ENCODE measurements at places on chromosomes 4 and X.

DNA sequence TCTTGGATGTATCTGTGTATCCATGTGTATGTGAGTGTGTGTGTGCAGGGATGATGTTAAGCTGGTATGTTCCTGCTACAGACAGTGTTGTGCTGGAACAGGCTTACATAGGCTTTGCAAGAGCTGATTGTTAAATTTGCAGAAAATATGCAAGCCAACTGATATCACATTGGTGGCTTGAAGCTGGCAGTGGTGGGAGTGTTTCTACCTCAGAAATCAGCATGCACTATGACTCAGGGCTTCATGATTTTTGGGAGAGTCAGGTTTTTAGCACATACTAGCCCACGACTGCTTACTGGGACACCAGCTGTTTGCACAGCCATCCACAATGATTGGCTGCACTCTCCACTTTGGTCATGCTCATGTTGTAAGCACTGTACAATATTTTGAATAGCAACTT, 261.8 kb downstream of the DHX15 start:
- no peak for DNase-seq

DNA sequence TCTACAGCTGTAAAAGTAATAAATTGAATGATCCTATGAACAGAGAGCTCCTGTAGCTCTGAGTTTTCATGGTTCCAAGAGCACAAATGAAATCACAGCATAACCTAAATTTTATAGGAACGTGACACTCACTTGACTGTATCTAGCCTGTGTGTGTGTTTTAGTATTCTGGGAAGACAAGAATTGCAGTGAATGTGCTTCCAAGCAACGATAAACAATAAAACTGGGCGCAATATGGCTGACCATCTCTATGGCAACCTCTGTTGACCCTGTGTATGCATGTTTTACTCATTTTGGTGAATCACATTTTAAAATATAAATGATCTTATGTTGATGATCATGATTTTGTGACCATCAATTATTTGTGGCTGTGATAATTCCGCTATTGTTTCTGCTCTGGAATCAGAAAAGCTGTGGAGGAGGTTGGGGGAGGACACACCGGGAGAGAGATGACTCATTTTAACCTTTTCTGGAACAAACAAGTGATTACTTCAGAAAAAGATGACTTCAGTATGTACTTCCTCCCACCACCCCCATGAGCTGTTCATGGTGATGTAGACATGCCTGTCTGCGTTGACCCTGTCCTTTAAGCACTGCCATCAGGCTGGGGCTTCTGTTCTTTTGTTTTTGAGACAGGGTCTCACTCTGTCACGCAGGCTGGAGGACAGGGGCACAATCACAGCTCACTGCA, 31.8 kb downstream of the USP11 start:
- no peak for DNase-seq

DNA sequence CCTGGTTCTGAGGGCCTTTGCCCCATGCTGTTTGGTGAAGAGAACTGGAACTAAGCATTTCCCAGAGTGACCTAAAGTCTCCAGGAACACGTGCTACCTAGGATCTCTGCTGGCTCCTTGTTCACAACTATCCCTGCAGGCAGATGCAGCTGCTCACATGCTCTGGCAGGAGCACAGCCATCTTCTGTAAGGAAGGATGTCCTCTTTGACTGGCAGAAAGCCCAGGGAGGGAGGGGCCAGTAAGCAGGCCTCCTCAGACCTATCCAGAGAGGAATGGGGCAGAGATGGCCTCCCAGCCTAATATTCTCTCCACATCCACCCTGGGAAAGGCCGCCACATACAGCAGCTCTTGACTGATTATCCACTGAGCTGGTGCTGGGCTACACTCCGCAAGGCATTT, 142.8 kb upstream of the EOLA2 start:
- DNase-seq: no peak

GRCh38 chr4:73527196-73527595, 45.7 kb downstream of the AFM start:
- DNase-seq: no peak

- no peak for DNase-seq
Measured at GRCh38 chr4:152256996-152257395, 278.9 kb downstream of the FBXW7 start.

DNA sequence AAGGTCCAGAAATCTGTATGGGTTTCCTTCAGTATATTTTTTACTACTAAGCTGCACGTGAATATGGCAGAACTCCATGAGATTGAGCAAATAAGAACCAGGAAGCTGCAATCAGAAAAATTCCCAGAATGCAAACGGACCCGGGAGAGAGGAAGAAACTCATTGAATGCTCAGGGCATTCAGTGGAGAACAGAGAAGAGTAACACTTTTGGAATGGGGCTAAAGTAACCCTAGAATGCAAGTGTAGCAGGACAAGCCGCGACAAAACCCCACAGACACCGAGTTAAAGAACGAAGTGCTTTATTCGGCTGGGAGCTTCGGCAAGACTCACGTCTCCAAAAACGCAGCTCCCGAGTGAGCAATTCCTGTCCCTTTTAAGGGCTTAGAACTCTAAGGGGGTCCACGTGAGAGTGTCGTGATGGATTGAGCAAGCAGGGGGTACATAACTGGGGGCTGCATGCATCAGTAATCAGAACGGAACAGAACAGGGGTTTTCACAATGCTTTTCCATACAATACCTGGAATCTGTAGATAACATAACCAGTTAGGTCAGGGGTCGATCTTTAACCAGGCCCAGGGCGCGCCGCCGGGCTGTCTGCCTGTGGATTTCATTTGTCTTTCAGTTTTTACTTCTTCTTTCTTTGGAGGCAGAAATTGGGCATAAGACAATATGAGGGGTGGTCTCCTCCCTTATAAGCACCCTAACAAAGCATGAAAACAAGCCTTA, 56.4 kb downstream of the RAB28 start:
- DNase-seq: no peak

DNA sequence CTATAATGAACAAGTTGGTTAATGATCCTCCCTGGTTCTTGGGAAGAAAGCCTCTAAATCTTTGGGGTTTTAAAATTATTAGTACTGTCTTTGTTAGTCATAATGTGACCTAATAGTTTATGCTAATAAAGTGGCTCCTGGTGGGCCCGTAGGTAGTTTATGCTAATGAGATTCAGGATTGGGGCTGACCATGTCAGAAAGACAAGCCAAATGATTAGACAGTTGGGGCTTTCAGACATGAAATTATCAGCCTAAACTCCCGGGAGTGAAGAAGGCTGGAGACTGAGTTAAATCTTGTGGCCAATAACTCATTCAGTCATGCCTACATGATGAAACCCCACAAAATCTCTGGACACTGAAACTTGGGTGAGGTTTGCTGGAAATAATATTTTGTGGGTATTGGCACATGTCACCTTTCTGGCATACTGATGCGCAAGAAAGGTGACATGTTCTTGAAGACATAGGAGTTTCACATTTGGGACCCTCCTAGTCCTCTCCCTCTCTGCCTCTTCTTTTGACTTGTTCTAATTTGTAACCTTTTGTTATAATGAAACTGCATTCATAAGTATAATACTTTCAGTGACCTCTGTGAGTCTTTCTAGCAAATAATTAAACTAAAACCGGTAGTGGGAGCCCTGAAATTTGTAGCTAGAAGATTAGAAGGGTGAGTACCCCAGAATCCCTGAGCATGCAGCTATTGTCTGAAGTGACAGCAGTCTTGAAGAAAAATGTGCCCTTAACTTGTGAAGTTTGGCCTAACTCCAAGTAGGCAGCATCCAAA, 196.8 kb upstream of the FSTL5 start:
- no peak for DNase-seq

DNA sequence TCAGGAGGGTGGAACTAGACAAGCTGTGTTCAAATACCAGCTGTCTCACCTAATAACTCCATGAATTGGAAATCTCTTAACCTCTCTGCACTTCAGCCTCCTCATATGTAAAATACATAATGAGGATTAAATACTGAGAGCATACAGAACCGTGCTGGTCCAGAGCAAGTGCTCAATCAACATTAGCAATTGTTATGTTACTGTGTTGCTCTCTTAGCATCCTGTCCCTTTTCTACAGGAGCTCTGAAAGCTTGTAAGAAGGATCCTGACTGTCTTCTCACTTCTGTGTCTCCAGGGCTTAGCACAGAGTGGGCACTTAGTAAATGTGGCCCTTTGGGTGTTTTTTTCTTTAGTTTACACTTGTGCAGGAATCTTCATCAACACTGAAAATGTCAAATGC, 1456.1 kb upstream of the IGFBP7 start:
- no peak for DNase-seq

GRCh38 chr4:31086756-31087330, 366.7 kb downstream of the PCDH7 start:
- DNase-seq: no peak

Measured in hypothalamus (tissue), 51 donors.